Stimulated activated CD4-positive, alpha-beta T cell treated with anti-CD3 and anti-CD28 coated beads, Interleukin-4, amount 100 ng/mL, for 1 hour (primary cell): ENCODE measurements at places on chromosomes 7 and 10.
A peak's percentile ranks its signal among the peaks of the same experiment; 100 is the strongest.

- DNase-seq: no peak
These were observed 734.3 kb upstream of the POT1 start for GRCh38 chr7:125663961-125664360.

- DNase-seq: no peak
These were observed 220.8 kb downstream of the ARHGAP21 start for GRCh38 chr10:24502801-24503460.

DNA sequence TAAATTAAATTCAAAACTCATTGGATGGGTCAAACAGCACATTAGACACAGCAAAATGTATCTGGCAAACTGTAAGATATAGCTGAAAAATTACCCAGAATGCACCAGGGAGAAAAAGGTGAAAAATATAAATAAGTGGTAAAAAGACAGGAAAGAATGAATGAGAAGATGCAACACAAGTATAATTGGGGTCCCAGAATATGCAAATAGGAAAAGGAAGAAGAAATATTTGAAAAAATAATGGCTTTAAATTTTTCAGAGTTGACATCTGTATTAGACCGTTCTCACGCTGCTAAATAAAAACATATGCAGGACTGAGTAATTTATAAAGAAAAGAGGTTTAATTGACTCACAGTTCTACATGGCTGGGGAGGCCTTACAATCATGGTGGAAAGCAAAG, 167.7 kb upstream of the PLXNA4 start:
- no peak for DNase-seq

DNA sequence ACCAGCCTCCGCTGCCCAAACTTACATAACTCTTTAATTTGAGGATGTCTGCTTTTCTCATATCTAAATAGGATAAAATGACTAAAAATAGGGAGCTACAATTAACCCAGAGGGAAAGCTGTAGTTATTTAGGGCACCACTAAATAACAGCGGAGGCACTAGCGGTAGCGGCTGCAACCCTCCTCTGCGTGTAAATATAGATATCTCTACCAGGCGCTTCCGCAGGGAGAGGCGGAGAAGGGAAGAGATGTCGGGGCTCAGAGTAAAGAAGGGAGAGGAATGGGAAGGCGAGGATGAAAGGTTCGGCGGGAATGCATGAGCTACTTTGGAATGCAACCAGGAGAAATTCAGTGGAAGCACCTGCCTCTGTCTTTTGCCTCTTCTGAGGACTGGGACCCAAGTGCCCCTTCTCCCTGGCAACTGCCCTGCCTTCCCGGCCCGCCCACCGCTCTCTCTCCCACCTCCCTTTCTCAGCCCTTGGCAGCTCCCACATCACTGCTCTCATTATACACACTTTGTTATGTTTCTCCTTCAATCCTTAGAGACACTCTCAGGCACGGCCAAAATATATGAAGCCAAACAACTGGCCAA, 698.3 kb downstream of the PARD3 start:
- no peak for DNase-seq

DNA sequence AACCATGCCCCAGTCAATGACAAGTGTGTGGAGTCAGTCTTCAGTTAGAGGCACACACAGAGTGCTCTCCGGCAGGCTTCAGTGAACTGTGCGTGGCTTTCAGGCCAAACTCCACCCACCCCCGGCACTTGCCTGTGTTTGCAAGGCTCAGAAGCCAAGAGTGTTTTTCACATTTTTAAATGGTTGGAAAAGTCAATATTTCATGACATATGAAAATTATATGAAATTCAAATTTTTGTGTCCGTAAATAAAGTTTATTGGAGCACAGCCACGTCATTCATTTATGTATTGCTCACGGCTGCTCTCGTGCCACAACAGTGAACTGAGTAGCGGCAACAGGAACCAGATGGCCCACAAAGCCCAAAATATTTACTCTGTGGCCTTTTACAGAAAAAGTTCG, 104.7 kb downstream of the SFMBT2 start:
- no peak for DNase-seq

DNA sequence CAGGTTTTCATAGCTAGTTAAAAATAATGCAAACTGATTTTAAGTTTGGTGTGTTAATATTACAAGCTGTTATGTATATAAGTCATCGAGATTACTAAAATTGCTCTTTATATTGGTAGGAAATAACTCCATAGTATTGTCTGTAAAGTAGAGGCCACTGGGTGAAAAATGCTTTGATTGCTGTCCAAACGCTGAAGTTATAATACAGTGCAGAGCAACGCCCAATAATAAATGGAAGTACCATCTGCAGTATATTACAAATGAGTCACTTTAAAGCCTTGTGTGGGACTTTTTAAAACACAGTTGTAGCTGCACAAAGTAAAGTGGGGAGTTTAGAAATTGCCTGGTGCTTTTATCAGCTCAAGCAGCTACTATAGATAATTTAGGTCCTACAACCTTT, 196.1 kb downstream of the NXPH1 start:
- DNase-seq: no peak

- no peak for DNase-seq
These were observed 31.7 kb downstream of the NPS start for GRCh38 chr10:127580822-127581221.

DNA sequence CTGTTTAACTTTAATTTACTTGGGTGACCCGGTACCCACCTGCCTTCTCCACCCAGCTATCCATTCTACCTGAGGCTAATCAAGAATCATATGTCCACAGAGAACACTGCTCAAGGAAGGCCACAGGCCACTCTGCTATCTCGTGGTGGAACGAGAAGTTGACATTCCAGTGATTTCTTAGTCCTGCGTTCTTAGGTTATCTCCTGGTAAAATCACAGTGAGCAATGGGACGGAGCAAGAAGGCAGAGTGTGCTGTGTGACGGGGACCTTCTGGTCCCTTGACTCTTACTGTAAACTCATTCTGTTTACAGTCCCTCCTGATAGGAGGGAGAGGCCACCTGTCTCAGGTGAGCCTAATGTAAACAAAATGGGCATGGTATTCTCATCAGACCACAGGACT, 256.6 kb downstream of the TNS3 start:
- no peak for DNase-seq

DNA sequence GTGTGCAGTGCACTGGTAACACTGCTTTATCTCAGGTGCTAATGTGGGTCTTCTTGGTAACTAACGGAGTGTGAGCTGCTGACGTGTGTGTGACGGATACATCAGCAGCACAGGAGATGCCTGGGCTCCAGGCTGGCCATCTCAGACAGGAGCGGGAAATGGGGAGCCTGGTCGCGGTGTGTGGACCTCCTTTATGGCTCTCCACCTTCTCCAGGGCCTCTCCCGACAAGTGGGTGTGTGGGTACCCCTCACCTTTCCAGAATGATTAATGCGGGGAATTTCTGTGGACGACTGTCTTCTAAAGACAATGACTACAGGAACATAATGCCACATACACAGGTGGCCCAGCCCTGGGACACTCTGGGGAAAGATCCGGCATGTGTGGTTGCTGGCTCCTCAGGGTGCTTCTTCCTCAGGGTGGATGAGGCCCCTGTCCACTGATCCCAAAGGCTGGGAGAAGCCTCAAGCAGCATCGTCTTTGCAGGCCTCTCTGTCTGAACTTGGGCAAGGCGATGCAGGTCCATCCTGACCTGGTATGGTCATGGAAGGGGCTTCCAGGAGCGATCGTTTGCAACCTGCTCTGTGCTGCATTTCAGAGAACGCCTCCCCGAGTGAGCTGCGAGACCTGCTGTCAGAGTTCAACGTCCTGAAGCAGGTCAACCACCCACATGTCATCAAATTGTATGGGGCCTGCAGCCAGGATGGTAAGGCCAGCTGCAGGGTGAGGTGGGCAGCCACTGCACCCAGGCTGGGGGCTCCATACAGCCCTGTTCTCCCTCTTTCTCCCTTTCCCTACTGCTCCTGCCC, 20.3 kb upstream of the CSGALNACT2 start:
- DNase-seq: no peak

GRCh38 chr7:47358944-47359588, 222.8 kb downstream of the TNS3 start:
- DNase-seq: no peak

DNA sequence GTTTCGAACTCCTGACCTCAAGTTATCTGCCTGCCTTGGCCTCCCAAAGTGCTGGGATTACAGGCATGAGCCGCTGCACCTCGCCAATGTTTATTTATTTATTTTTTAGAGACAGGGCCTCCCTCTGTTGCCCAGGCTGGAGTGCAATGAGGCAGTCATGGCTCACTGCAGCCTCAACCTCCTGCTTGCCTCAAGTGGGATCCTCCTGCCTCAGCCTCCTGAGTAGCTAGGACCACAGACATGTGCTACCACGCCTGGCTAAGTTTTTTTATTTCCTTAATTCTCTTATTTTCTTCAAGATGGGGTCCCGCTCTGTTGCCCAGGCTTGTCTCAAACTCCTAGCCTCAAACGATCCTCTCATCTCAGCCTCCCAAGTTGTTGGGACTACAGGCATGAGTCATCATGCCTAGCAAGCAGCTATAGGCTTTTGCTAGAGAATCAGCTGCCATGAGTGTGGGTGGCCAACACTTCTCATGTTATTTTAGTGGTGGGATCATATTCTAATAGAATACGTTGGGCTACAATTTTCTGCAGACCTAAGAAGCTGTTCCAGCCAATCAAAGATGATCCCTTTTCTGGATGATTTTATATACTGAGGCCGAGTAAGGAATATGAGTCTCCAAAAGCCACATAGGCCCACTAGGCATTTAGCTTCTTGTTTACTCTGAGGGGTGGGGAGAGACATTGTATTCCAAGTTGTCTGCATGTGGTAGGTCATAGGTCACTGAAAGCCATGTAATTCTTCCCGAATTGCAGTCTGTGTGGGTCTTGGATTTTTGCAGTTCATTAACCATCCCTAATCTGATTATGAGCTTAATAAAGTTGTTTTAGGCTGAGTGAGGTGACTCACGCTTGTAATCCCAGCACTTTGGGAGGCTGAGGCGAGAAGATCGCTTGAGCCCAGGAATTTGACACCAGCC, 7.6 kb upstream of the TMEM248 start:
- no peak for DNase-seq

- no peak for DNase-seq
These were observed 89.6 kb downstream of the CACNB2 start for GRCh38 chr10:18229826-18230225.

GRCh38 chr7:103447073-103447960, 1.3 kb upstream of the SLC26A5 start:
- peak; percentile 27 for DNase-seq

GRCh38 chr7:149007611-149008010, 20.7 kb downstream of the PDIA4 start:
- DNase-seq: no peak

DNA sequence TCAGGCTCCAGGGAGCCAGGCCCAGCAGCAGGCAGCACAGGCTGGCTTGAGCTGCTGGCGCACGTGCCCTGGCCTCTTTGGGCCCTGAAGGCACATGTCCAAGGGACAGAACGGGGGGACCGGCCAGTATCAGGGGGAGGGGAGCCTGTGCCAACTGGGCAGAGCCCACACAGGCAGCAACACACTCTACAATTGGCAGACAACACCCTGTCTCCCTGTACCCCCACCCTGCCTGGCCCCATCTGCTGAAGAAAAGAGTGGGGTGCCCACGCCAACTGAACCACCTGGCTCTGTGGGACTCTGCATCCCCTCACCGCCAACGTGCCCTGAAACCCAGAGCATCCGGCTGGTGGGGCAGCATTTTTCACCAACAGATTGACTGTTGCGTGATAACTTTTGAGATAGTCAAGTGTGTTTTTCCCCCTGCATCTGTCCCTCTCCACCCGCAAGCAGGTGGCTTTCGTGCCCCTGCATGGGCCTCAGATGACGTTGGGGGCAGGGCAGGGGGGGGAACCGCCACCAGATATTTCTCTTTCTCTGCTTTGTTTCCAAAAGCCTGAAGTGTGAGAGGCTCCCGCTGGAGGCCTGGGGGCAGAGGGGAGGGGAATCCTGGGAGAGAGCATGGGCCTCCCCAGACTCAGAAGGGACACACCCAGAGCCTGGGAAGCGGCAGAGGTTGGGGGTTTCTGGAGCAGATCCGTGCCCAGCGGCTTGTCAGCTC, 21.8 kb downstream of the SLIT1 start:
- no peak for DNase-seq

DNA sequence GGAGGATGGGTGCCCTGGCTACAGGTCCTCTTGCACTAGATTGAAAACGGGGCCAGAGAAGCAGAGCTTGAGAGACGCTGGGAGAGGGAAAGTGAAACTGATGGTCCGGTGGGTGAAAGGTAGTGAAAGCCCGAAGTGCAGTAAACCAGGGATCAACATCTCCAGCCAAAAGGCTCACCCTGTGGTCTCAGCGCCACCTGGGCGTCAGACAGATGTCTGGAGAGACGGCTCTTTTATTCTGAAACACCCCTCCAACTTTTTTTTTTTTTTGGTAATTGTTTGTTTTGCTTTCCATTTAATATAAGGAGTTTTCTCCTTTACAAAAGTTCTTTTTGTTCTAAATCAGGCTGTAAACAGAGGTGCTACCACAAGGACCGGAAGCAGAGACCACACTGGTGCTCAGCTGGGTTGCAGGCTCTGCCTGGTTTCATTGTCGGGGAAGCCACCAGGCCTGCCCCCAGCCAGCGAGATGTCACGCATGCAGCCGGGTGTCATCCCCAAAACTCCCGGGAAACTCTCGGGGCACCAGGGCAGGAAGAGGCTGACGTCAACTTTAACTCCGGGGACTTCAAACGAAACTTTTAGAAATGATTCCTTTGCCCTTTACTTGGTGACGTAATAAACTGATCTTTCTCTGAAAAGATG, 11.2 kb downstream of the IL2RA start:
- DNase-seq: peak; percentile 88

GRCh38 chr10:120646738-120647456, 189.9 kb downstream of the PLPP4 start:
- DNase-seq: no peak

GRCh38 chr7:148079206-148080080, 511.1 kb upstream of the C7orf33 start:
- DNase-seq: no peak

GRCh38 chr7:78125884-78126283, 327.3 kb downstream of the PHTF2 start:
- no peak for DNase-seq

GRCh38 chr7:158276414-158277218, 311.0 kb downstream of the PTPRN2 start:
- no peak for DNase-seq

- no peak for DNase-seq
These were observed 113.1 kb downstream of the ZMIZ1 start for GRCh38 chr10:79181698-79182521.

DNA sequence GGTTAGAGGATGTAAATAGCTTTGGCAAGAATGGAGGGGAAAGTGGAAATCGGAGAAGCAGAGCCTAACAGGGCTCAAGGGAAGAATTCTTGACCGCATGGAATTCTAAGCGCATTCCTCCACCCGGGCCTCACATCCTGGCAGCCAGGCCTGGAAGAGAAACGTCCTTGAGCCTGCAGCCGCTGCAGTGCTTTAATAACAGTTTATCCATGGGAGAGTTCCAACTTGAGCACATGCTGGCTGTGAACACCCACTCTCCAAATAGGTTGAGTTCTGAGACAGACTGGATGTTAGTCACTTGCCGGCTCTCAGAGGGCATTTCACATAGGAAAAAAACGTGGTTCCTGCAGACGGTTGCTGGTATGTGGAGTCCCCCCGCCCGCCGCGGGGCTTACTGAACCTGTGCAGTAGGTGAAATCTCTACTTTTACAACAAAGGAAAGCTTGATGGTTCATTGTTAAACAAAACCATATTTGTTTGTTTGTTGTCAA, 61.4 kb upstream of the STEAP1B start:
- DNase-seq: no peak

- no peak for DNase-seq
These were observed 177.4 kb downstream of the SFMBT2 start for GRCh38 chr10:7233259-7233991.
